ENCODE measurements at places on chromosomes 13 and 19.

- no peak for DNase-seq
Measured at GRCh38 chr19:50419022-50419579, 363 bp downstream of the SPIB start.

- no peak for DNase-seq
Measured at GRCh38 chr13:84864341-84864740, 934.9 kb downstream of the SLITRK6 start.

DNA sequence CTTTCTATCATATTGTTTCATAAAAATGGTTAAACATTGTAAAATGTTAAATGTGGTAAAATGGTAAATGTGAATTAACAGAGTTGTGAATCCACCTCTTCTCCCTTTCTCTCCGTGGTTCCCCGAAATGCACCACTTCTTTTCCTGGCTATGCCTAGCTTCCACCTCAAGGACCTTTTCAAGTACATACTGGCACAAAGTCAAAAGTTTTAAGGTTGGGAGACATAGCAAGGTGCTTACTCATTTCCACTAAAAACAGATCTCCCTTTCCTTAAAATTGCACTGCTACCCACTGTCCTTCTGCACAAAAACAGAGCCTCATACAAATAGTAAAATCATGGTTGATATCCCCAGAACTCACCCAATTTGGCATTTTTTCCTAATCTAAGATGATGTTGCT lies 558.2 kb downstream of the SLITRK6 start:
- DNase-seq, result no peak

- DNase-seq, result no peak
Measured at GRCh38 chr13:77918391-77919245, at the start of gene EDNRB. Gene EDNRB, minus strand, starts transcription at chr13:77918831. Its CDS starts 258 bp downstream, at chr13:77918573.

DNA sequence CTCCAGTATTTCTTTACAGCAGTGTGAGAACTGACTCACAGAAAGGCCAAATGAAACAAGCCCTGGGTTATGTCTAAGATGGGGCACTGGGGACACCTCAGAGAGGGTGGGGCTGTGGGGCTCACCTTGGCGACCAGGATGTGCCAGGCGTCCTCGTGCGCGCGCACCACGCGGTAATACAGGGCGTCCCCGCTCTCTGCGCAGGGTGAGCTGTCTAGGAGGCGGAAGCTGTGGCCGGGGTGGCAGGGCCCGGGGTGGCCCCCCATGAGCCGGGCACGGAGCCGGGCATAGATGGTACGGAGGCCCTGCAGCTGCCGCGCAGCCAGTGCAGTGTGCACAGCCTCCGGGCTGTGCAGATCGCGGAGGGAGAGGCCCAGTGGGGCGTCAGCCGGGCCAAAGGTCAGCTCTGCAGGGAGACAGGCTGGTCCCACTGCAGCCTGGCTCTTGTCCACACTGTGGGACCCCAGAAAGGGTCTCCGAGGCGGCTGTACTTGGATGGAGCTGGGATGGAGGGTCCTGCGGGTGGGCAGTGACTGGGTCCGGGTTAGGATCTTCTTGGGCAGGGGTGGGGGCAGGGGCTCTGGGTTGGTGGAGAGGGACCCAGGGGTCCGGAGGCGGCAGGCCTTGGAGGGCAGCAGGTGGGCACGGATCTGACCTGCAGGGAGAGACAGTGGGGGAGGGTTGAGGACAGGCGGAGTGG lies 3.4 kb downstream of the PEAK3 start:
- DNase-seq, result no peak

- DNase-seq, result no peak
Measured at GRCh38 chr13:79799059-79799867, 318.3 kb downstream of the NDFIP2 start.

DNA sequence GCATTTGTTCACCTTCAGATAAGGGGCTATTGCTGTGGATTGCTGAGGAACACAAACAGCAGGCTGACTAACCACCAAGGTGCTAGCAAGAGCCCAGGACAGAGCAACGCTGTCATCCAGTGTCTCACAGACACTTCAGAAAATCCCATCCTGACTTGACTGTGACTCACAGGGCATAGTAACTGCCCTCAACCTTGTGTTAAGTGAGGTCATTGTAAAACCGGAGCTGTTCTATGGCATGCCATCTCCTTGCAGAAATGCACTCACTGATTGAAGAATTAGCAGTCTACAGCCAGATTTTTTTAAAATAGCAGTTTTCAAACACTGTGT lies 51.1 kb downstream of the TNFRSF19 start:
- DNase-seq, result no peak

GRCh38 chr13:28031896-28032288 lies 43.4 kb upstream of the URAD start:
- no peak for DNase-seq

GRCh38 chr19:7993560-7993959 lies 11.9 kb downstream of the ELAVL1 start:
- no peak for DNase-seq

DNA sequence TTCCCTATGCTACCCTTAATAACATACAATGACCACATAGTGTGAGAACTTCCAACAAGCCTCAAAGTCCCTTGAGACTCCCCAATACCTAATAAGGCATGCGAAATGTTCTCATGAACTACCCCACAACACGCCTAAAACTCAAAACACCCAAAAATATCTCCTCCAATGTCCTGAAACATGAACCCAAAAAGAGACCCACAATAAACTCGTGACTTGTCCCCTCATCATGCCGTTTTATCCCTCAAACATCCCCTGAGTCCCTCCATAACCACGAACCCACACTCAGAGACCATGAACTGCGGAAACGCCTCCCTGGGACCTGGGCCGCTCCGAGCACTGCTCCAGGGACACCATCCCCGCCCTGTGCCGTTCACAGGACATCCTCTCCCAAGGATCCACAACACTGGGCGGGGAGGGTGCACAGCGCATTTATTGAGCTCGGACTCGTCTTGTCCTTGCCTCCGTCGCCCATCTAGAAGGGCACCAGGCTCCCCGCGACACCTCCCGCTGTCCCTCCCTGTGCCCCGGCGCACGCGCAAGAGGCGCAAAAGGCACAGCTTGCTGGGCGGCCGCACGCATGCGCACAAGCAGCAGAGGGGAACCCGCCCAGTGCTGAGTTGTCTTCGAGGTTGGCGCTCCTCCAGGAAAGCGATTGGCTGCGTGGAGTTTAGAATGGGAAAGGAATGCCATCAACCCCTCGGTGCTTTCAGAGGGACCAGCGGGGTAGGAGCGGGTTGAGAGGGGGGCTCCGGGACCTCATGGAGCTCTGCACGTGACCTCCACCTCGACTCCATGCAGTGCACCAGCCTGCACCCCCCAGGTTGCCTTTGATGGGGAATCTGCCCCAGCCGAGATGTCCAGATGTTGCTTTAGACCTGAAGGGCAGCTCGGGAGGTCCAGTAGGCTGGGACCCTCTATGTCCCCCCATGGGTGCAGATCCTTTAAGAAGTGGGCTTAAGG lies 8.8 kb downstream of the FXYD3 start:
- peak; percentile 85 for DNase-seq

- DNase-seq, result no peak
Measured at GRCh38 chr19:47735131-47735530, 10.2 kb upstream of the NOP53 start.

DNA sequence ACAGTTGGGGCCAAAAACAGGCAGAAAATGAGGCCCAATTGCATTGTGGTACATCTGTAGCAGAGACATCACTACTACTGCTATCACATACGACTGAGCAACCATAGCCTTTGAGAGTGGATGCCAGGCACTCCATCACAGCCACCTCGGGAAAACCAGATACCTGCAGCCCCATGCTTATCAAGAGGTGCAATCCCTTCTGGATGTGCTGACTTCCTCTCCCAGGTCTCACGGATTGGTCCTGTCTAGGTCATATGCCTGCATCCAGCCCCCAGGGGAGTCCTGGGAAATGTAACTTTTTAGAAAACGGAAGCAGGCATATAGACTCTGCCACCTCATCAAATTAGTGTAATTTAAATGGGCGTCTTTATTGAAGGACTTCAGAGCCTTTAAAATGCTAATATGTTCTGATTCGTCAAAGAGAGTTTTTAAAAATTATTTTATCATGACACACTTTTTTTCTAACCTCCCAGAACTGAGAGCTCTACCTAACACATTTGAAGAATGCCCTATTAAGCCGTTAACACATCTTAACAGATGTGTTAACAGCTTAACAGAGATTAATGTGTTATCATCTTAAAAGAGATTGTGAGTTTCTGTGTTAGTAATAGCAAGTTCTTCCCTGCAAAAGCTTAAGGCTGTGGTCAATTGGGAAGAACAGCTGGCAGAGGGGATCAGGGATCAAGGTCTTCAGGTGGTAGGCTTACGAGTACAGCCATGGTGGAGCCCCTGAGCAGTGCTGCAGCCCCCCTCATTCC lies 63.9 kb downstream of the DLEU7 start:
- no peak for DNase-seq

DNA sequence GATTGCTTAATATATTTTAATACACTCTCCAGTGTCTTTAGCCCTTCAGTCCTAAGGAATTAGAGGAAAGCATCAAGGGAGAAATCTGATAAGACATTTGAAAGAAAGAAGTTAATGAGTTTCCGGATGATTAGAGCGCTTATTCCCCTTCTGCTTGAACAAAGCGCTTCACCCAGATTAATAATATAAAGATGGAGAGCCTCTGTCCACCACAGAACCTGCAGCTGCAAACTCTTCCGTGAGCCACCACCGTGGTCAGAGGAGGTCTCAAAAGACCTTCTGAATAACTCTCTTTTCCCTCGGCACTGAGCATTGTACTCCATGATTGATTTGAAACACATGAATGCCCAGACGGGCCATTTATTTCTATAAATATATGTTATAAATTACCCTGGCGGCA lies 14.2 kb upstream of the TUBGCP3 start:
- DNase-seq, result no peak

DNA sequence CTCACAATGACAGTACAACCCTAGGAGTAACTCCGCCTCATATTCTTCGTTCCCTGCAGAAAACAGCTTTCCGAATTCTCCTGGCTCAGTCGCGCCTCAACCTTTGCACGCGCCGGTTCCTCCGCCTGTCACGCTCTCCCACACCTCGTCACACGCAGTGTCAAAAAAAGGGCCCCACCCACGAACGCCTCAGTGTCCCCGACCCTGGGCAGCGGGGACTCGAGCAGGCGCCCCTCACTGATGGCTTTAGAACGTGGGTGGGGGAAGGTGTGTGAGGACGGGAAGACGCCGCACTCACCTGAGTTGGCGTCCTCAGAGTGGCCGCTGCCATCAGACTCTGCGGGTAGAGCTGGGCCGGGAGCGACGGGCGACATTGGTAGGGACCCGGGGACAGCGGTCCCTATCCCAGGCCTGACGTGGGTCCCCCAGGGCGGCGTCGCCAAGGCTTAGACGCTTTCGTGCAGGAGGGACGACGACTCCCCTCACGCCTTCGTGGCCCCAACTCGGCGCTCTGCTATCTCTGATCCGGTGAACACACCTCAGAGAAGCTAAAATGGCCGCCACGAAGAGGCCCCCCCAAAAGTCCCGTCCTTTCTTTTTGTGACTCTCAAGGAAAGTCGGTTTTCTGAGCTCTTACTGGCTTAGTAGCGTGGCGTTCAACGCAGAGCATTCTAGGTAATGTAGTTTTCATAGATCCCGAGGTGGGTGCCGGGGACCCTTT lies at the start of gene ZNF154:
Gene ZNF154 (minus strand): TSS at position 564 of the 721 bp plus-strand sequence. CDS start 233 bp downstream, at position 331.
- peak; percentile 30 for DNase-seq

- peak; percentile 90 for DNase-seq
Measured at GRCh38 chr13:45417790-45418534, at the start of gene SLC25A30. Gene SLC25A30, minus strand, starts transcription at chr13:45418373. Its CDS starts 6,948 bp downstream, at chr13:45411425.

DNA sequence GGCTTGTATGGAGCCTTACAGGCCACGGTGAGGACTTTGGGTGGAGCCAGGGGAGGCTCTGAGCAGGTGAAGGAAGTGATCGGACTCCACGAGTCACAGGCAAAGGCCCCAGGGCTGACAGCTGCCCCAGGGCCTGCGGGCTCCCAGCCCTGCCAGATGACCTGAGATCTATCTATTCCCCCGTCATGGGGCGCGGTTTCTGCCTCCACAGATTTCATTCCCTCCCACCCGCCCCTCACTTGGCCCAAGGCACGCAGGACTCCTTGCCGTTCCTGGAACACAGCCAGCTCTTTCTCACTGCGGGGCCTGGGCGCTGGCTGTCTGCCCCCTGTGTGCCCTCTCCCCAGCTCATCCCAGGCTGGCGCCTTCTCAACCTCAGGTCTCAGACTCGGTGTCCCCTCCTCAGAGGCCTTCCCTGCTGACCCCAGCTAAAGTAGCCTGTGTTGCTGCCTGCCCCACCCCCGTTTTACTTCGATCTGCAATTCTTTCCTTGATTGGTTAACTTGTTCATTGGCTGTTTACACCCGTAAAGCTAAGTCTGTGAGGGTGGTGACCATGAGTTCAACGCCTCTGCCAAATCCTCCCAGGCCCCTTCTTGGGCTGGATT lies 13.9 kb upstream of the PAK4 start:
- DNase-seq, result no peak

All from activated CD4-positive, alpha-beta T cell treated with anti-CD3 and anti-CD28 coated beads, Interleukin-2, amount 50 U/mL, for 1 hour (primary cell).